Sciatic nerve (tissue), 2 donors: ENCODE measurements at places on chromosomes 2 and 18. TPM values are rescaled to one million over a fixed set of nuclear protein-coding genes. Genes with fewer than 3 reads are reported as not detected.

DNA sequence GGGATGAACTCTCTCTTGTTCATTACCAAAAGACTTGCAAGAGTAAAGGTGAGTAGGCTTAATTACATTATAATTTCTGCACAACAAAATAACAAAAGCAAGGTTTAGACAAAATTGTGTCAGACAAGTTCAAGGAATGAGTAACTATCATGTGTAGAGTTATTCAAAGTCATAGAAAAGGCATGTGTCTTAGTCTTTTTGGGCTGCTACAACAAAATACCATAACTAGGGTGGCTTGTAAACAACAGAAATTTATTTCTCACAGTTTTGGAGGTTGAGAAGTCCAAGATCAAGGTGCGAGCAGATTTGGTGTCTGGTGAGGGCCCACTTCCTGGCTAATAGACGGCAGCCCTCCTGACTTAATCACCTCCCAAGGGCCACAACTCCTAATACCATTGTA, 37.6 kb downstream of the IL1R2 start:
- DNase-seq = no peak

- DNase-seq = no peak
Measured at GRCh38 chr2:195570329-195570728, 86.7 kb upstream of the SLC39A10 start.

- no peak for DNase-seq
Measured at GRCh38 chr2:18465979-18466378, 94.5 kb downstream of the RDH14 start.

DNA sequence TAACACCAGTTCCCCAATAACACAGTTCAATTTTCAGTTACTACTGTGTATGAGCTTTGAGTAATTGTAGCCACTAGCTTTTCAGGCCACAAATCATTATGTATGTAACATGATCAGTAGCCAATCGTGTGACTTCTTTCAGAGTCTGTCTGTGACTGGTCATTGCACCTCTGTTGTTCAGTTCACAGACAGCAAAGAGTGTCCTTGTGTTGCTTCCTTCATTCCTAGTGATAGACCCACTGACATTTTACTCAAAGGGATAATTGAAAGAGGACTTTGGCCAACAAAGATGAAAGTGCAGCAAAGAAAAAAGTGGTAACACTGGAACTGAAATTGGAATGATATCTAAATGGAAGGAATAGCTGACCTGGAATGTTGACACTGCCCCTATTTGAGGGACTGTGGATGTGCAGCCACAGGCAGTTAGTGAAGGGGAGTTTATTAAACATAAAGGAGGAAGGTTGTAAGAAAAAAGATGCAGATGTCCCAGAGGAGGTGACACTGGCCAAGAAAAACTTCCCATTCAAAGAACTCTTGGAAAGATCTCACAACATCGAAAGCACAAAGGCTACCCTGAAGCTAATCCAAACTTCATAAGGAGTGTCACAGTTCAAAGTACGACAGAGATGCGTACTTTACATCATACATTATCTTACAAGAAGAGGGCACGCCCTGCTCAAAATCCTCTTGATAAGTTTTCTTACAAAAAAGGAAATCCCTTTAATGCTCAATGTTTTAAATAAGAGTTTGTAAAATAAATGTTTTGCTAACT, 19.3 kb downstream of the TTC39C start:
- no peak for DNase-seq

DNA sequence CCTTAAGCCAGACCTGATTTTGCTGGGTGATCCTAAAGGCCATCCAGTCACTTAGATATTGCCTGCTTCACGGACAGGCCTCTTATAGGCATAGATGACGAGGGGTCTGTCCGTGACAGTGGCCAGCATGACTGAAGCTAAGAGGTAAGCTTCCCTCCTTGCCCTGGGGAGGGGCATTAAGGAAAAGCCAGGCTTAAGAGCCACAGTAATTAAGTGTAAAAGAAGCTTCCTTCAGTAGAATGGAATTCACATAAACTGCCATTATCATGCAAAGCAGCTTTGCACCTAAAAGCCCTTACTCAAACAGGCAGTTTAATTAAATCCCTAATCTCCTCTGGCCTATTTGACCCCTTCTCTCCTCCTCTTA, 99.4 kb upstream of the PKDCC start:
- DNase-seq = no peak

REL gene
- 28.4 TPM for total RNA-seq

HOXD11 gene
- 0.40 TPM for total RNA-seq
